ENCODE measurements at places on chromosomes 7 and 10.

DNA sequence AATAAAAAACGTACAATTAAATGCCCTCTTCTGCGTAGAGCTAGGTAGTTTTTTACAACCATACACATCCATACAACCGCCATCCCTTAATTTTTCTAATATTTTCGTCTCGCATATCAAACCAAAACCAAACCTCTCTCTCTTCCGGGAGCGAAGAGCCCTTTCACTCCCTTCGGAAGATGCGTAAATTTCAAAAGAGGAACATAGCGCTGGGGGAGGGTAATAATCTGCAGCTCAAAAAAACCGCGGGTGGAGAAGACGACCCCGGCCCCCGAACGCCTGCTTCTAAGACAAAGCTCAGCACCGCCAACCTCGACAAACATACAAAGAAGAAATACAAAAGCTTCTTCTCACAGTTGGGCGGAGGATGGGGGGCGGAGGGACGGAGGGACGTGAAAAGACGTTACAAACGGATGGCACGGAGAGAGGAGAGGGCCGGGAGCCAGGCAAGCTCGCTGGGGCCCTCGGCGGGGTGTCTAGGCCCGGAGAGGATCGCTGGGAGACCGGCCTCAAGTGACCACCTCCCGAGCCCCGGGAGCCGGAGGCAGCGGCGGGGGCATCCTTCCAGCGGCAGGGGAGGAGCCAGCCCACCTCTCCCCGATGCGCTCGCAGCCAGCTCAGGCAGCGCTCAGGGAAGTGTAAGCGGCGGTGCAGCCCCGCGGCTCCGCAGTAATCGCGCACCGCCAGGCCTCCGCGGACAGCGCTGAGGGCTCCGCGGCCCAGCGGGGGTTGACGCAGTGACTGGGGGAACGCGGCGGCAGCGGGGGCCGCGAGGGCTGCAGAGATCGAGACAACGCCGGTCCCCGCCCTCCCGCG is 851 bp downstream of the MKRN1 start:
- DNase-seq, result peak; percentile 77
- peaks cover 5% of the 10 kb centered on the region for H3K36me3 ChIP-seq
- peak overlapping the region; percentile 95 for H3K27ac ChIP-seq
- H3K4me1 ChIP-seq, result no peaks in the 10 kb centered on the region
- H3K27me3 ChIP-seq, result no peaks in the 10 kb centered on the region

DNA sequence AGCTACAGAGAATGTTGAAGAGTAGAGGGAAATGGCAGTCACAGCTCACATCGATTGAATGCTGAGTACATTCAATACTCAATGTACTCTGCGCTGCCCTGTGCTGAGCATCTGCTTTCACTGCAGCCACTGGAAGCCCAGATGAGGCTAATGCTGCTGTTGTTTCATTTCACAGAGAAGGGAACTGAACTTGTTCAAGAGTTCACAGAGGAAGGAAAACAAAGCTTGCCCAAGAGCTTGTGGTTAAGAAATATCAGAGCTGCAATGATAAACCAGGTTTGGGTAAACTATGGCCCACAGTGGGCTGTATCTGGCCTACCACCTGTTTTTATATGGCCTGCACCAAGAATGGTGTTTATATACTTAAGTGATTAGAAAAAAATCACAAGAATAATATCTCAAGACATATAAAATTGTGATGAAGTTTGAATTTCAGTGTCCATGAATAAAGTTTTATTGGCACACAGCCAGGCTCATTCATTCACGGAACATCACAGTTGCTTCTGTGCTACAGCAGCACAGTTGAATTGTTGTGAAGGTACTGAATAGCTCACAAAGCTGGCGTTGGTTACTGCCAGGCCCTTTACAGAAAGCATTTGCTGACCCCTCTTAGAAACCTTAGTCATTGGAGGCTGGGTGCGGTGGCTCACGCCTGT is 64.1 kb downstream of the CFAP58 start:
- H3K27me3 ChIP-seq, result no peaks in the 10 kb centered on the region
- no peak overlapping the region for H3K27ac ChIP-seq
- no peaks in the 10 kb centered on the region for H3K4me1 ChIP-seq
- H3K36me3 ChIP-seq, result no peaks in the 10 kb centered on the region
- no peak for DNase-seq

GRCh38 chr7:158309868-158310763 is 277.5 kb downstream of the PTPRN2 start:
- no peak overlapping the region for H3K27ac ChIP-seq
- no peaks in the 10 kb centered on the region for H3K4me1 ChIP-seq
- H3K4me3 ChIP-seq, result no peak overlapping the region
- no peaks in the 10 kb centered on the region for H3K36me3 ChIP-seq
- H3K27me3 ChIP-seq, result no peaks in the 10 kb centered on the region
- no peak for DNase-seq

- no peaks in the 10 kb centered on the region for H3K4me1 ChIP-seq
- no peaks in the 10 kb centered on the region for H3K27me3 ChIP-seq
- H3K4me3 ChIP-seq, result no peak overlapping the region
- H3K36me3 ChIP-seq, result peaks cover 12% of the 10 kb centered on the region
These were observed 40.9 kb upstream of the FAM20C start for GRCh38 chr7:151346-152050.

DNA sequence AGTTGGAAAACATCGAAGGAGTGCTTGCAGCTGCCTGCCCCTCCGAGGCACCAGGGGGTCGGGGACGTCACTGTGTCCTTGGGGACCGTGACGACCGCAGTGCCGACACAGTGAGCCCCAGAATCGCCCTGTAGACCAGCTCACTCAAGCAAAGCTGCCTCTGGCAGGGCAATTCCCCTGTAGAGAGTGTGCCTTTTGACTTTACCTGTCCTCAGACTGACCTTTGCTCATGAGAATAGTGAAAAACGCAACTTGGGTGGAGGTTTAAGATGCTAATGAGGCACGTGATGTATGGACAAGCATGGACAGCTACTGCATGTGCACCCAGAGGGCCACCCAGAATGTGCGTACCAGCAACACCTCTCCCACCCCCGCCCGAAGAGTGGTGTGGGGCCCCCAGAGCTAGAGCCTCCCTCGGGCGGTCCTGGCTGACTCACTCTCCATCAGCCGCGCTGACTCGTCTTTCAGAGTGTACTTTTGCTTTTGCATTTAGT is 271.9 kb downstream of the ADARB2 start:
- H3K27me3 ChIP-seq, result no peaks in the 10 kb centered on the region
- no peak for DNase-seq
- H3K36me3 ChIP-seq, result no peaks in the 10 kb centered on the region
- H3K27ac ChIP-seq, result no peak overlapping the region
- no peak overlapping the region for H3K4me3 ChIP-seq

GRCh38 chr10:63054889-63055611 is 78.1 kb upstream of the NRBF2 start:
- H3K36me3 ChIP-seq, result no peaks in the 10 kb centered on the region
- H3K27me3 ChIP-seq, result no peaks in the 10 kb centered on the region
- no peak overlapping the region for H3K4me3 ChIP-seq
- no peak overlapping the region for H3K27ac ChIP-seq

DNA sequence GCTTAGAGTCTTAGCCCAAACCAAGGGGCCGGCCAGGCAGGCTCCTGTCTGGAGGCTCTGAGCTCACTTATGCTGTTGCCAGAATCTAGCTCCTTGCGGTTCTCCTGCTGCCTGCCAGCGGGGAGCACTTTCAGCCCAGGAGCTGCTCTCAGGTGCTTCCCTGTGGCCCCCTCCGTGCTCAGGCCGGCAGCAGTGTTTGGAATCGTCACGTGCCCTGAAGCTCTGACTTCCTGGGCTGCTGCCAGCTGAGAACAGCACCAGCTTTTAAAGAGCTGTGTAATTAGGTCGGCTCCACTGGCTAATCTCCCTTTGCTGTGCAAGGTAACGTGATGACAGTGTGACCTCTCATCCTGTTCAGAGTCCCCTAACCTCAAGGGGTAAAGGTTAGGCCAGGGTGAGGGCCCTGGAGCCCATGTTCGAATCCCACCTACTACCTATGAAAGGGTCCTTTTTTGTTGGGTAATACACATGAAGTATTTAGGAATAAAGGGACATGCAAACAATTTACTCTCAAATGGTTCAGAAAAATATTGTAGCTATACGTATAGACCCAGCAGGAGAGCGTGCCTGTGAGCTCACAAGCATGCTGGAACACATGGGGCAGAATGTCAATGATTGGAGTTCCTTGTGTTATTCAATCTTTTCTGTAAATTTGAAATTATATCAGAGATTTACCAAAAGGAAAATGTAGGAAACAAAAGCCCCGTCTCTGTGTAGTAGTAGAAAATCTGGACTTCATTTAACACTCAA is 16.6 kb downstream of the ZNF862 start:
- H3K4me1 ChIP-seq, result peaks cover 18% of the 10 kb centered on the region
- H3K27me3 ChIP-seq, result no peaks in the 10 kb centered on the region
- H3K4me3 ChIP-seq, result no peak overlapping the region
- peak; percentile 91 for DNase-seq

DNA sequence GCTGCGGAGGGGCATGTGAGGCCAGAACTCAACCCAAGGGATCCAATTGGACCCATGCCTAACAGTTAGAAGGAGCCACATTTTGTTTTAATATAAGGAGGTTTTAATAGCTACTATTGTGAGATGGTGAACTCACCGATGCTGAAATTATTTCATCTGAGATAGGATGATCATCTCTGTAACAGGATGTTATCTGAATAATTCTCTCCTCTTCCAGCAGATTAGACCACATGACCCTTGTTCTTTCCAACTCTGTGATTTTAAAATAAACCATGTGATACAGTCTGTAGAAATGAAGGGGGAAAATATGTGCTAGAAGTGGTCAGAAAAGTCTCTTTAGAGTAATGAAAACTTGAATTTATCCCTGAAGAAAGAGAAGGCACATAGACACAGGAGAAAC is 385.8 kb downstream of the LRMDA start:
- no peak overlapping the region for H3K27ac ChIP-seq
- H3K4me1 ChIP-seq, result no peaks in the 10 kb centered on the region
- DNase-seq, result no peak
- H3K27me3 ChIP-seq, result peaks cover 80% of the 10 kb centered on the region
- H3K36me3 ChIP-seq, result no peaks in the 10 kb centered on the region

DNA sequence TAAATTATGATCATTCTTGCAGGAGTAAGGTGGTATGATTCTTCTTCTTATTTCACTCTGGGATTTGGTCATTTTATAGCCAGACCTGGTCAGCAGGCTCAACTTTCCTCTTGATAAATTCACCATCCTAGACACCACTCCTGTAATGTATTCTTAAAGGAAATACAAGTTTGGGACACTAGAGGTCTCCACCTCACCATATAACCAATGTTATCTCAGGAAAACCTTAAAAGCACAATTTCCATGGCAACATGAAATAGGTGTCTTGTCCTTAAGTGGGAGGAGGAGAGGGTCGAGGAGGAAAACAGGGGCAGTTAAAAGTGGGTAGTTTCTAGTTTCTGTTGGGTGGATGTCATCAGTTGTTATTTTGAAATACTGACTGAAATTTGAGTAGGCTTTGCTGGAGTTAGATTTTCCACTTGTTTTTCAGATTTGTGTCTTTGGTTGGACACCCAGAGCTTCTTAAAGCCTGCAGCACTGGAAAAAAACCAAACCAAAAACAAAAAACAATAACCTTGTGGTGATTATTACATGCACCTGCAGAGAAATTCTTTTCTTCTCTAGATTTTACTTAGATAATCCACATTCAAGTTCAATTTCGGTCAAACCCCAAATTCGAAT is 163.1 kb downstream of the PRKCQ start:
- no peaks in the 10 kb centered on the region for H3K27me3 ChIP-seq
- no peaks in the 10 kb centered on the region for H3K4me1 ChIP-seq
- no peak overlapping the region for H3K4me3 ChIP-seq
- no peaks in the 10 kb centered on the region for H3K36me3 ChIP-seq
- DNase-seq, result no peak

DNA sequence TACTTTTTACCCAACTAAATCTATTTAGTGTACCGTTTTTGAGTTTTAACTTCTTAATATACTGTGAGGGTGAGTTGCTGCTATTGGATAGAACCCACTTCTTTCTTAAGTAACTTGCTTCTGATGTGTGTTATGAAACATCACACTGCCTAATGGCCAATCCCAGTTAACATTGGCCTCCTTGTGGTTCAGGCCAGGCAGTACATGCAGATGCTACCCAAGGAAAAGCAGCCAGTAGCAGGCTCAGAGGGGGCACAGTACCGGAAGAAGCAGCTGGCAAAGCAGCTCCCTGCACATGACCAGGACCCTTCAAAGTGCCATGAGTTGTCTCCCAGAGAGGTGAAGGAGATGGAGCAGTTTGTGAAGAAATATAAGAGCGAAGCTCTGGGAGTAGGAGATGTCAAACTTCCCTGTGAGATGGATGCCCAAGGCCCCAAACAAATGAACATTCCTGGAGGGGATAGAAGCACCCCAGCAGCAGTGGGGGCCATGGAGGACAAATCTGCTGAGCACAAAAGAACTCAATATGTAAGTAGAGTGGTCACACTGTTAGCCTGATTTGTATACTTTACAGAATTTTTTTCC is 39.7 kb downstream of the TES start:
- H3K4me3 ChIP-seq, result no peak overlapping the region
- H3K27ac ChIP-seq, result no peak overlapping the region
- H3K27me3 ChIP-seq, result no peaks in the 10 kb centered on the region
- H3K36me3 ChIP-seq, result peaks cover 50% of the 10 kb centered on the region
